Fibroblast of upper back skin (primary cell): ENCODE measurements at places on chromosomes 5 and 9.

- DNase-seq, result no peak
These were observed 884 bp upstream of the GSN start for GRCh38 chr9:121266906-121267650.

GRCh38 chr5:63958654-63959053, 3.6 kb downstream of the HTR1A start:
- DNase-seq, result no peak

DNA sequence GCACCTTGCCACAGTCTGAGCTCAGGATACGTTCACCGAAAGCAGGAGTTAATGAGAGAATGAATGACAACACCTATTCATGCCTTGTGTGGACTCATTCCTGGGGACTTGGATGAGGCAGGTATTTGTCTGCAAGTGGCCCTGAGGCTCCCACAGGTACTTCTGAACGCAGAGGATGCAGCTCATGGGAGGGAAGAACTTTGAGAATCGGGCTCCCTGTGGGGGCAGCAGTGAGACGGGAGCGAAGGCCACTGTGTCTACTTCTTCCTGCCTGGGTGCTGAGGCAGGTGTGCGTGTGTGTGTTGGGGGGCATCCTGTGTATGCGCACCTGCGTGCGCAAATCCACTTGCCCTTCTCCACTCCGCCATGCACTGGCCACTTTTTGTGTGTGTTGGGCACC, 42.2 kb downstream of the PTPN3 start:
- no peak for DNase-seq

- no peak for DNase-seq
These were observed 102.2 kb downstream of the PARP8 start for GRCh38 chr5:50768634-50769033.
